ENCODE measurements at places on chromosomes 4 and X.

DNA sequence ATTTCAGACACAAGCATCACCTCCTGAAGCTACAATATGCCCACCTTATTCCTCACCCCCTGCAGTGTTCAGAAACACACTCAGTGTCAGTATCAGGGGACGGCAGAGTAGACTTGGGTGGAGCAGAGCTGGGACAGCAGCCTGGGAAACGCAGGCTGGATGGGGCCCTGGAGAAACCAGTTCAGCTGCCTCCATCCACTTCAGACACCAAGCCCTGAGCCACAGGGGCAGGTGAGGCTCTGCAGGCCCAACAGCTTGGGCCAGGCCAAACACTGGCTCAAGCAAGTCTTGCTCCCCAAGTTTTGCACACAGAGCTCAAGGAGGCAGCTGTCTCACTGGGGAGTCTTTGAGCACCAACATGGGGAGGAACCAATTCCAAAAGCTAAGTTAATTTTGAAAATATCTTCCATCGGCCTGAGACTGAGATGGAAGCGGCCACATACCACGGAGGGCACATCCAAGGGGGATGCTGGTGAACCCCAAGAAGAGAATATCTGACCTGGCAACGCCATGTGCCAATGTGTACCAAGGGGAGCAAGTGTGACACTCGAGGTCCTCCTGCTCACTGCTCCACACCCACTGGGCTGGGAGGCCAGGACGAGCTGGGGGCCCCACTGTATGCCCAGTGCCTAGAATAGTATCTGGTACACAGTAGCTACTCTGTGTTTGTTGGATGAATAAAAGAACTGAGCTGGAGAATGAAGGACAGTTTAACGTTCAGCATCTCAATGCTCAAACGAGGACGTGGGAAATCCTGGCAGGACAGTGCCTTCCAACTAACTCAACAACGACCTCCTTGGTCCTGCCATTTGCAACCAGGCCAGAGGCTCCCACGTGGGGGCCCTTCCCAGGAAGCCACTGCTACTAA lies 45.6 kb downstream of the PPP2R2C start:
- DNase-seq = no peak

- DNase-seq = no peak
Observed at GRCh38 chrX:104745152-104745551, 179.2 kb downstream of the IL1RAPL2 start.

GRCh38 chr4:85833302-85833701 lies 358.4 kb downstream of the ARHGAP24 start:
- no peak for DNase-seq

DNA sequence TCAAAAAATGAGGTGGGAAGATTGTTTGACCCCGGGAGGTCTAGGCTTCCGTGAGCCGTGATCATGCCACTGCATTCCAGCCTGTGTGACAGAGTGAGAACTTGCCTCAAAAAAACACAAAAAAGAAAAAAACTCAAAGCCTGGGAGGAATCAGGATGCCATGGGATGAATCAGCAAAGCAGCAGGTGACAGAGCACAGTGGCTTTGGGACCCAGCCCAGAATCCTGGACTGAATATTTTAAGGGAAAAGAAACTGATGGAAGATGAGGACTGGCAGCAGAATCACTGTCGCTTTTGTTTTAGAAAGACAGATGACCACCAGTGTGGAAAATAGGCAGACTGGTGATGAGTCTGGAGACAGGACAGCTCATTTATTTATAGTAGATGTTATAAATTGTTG lies 16.6 kb downstream of the S100G start:
- no peak for DNase-seq

- DNase-seq = no peak
Observed at GRCh38 chr4:4865705-4866123, 6.2 kb downstream of the MSX1 start.

All from HuH-7.5 (cell line).